NCI-H1694 treated with DMSO at 0.1 percent for 48 hours (cell line): ENCODE measurements at places on chromosomes 5 and 9.

DNA sequence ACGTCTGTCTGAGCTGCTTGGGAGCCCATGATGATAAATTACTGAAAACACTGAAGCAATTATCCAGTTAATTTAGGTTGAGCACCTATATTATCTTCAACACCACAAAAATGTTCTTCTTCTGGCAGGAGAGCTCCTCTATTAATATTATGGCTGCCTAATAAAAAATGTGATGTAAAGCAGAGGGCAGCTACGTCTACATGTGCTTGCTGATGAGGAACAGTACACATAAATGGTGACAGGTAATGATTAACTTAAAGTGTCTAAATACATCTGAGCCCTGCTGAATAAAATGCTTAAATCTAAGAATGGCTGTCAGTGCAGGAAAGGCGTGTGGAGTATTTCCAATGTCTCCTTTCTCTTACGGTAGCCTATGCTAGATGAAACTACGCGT lies 131.3 kb upstream of the NR3C1 start:
- no peak for DNase-seq

DNA sequence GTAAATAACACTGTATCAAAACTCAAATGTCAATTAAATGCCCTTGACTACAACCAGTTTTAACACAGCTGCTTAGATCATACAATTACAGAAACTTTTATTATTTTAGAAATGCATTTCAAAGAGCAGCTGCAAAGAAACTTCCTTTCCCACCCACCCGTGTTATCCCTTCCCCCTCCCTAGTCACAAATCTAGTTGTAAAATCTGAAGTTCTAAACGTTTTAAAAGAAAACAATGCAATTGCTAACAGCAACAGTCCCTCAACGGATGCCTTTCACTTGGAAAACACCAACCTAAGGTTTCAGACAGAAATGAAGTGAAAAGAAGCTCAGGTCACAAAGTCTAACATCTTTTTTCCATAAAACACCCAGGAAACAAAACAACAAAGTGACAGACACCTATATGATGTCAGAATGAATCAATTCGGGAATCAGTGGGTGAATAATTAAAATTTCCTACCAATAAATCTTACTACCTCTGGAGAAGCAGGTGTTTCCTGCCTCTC lies 100.3 kb downstream of the FBXW11 start:
- no peak for DNase-seq

- DNase-seq, result no peak
Measured at GRCh38 chr9:2053883-2054845, 39.0 kb downstream of the SMARCA2 start.

GRCh38 chr9:5499889-5500398 lies 10.4 kb upstream of the PDCD1LG2 start:
- no peak for DNase-seq

DNA sequence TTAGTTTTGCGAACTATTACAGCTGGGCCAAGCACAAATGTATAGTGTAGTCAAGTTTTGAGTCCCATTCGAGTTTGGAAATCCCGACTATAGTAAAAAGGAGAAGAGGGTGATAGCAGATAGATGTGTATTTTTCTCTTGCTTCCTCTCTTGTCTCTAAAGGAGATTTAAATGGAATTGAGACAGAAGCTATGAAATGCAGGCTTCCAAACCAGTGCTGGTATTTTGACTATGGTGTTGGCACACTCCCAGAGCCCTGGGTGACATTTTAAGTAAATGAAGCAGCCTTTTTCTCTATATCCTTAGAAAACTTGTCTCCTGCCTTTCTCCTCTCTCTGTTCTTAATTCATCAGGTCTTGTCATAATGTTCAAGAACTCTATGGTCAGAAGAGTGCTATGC lies 17.7 kb upstream of the AUH start:
- DNase-seq, result no peak

- DNase-seq, result peak; percentile 82
Measured at GRCh38 chr9:14437354-14438231, 123.7 kb upstream of the NFIB start.

DNA sequence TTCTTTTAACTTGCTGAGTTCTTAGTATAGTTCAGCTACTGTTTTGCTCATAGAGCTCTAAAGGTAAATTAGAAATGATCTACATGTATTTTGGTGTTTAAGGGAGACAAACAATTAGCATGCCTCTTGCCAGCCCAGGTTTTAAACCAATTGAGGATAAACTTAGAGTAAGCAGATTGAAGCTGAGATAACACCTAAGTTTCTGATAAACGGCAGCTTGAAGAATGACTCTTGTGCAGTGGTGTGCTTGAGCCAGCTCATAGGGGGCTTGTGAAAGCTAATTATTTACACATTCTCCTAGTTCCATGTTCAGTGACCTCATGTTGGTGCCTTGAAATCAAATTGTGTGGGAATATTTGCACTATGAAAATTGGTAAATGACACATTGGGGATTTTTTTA lies 193.0 kb downstream of the PRR16 start:
- no peak for DNase-seq

DNA sequence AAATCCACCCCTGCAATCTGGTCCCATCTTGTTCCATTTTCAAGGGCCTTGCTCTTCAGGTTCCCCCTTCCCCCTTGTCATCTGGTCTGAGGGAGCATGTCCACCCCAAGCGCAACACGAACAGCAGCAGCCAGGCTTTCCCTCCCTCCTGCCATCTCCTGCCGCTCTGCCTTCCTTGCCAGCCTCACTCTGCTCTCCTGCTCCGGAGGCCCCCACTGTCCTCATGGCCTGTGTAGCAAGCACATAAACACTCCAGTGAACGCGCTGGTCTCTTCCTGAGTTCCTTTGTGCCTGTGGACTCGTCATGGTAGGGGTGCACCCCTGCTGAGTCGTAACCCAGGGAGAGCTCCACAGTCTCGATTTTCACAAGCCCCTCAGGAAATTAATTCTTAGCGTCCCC lies 29.9 kb downstream of the TENT4A start:
- no peak for DNase-seq

- no peak for DNase-seq
Measured at GRCh38 chr5:127416906-127417305, 100.5 kb upstream of the PRRC1 start.

DNA sequence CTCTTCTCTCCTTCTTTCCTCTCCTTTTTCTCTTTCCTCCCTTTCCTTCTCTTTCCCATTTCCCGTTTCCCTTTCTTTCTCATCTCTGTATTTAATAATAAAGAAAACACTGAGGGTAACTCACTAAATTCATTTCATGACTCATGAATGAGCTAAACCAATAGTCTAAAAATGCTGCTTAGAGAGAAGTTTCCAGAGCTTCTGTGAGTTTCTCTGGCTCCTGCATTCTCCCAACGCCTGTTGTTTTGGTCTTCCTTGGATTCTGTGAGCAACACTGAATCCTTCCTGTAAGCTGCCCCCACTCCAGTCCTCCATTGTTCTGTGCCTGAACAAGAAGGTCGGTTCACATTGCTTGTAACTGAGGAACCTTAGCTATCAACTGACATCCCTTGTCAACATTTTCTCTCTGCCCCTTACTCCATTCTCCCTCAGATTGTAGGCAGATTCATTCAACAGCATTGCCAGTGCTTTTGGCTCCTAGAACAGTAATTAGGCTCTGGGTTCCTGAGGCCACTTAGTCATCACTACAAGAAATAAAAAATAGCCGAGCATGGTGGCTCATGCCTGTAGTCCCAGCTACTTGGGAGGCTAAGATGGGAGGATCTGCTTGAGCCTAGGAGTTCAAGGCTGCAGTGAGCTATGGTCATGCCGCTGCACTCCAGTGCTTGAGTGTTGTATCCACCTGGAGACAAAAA lies 237.7 kb upstream of the KLF4 start:
- no peak for DNase-seq

DNA sequence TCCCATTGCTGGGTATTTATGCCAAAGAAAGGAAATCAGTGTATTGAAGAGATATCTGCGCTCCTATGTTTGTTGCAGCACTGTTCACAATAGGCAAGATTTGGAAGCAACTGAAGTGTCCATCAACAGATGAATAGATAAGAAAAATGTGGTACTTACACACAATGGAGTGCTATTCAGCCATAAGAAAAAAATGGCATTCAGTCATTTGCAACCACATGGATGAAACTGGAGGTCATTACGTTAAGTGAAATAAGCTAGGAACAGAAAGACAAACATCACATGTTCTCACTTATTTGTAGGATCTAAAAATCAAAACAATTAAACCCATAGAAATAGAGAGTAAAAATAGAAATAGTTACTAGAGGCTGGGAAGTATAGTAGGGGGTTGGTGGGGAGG lies 1133.1 kb upstream of the ACO1 start:
- DNase-seq, result no peak

- DNase-seq, result peak; percentile 4
Measured at GRCh38 chr9:132896906-132897305, 18.2 kb downstream of the SPACA9 start.

DNA sequence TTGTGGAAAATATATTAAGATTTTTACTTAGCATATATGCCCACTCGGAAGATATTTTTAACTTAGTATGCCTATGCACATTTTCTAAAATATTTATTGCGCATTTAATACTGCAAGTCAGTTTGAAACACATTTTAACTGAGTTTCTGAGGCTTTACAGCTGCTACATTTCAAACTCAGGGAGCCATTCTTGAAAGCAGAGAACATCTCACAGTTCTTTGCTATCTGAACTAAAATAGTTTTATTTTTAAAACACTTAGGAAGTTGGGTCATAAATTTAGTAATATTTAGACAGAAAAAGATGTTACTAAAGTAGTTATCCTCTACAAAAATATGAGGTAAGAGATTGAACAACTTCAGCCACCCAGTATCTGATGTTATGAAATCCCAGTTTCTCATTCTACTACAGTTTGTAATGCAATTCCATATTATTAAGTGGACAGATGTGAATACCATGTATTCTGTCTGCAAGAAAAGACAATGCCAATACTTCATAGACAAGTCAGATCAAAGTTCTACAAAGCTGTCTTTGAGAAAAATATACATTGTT lies 409.9 kb upstream of the EDIL3 start:
- no peak for DNase-seq

GRCh38 chr5:13403351-13403750 lies 541.1 kb downstream of the DNAH5 start:
- DNase-seq, result no peak

- no peak for DNase-seq
Measured at GRCh38 chr5:105922574-105922973, 1748.2 kb downstream of the EFNA5 start.

GRCh38 chr9:8655071-8655470 lies 855.5 kb upstream of the DMAC1 start:
- DNase-seq, result no peak

DNA sequence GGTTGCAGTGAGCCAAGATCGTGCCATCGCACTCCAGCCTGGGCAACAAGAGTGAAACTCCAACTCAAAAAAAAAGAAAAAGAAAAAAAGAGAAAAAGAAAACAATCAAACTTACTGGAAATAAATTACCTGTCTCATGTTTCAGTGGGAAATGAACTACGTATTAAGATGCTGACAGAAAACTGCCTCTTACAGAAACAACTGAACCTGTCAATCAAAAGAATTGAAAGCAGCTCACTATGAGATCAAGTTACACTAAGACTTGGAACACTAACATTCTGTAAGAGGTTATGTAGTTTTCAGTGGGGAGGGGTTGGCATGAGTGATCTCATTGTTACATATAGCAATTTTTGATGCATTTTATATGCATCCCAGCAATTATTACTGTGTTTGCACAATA lies 64.4 kb upstream of the SPATA31E1 start:
- no peak for DNase-seq

DNA sequence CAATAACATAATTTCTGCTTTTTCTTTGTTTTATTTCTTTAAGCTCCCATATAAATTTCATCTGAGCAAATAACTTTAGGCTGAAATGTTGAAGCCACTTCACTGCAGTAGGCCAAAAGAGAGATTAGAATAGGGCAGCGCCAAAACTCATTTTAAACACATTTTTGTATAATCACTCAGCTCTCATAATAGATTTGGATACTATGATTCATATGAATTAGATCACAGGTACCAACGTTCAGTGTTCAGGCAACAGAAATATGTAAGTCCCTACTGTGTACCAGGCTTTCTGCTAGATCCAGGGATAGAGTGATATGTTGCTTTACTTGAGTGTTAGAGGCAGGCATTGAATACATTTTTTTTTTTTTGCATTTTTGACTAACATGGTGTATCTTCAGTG lies 370.5 kb downstream of the PTPRD start:
- DNase-seq, result no peak

DNA sequence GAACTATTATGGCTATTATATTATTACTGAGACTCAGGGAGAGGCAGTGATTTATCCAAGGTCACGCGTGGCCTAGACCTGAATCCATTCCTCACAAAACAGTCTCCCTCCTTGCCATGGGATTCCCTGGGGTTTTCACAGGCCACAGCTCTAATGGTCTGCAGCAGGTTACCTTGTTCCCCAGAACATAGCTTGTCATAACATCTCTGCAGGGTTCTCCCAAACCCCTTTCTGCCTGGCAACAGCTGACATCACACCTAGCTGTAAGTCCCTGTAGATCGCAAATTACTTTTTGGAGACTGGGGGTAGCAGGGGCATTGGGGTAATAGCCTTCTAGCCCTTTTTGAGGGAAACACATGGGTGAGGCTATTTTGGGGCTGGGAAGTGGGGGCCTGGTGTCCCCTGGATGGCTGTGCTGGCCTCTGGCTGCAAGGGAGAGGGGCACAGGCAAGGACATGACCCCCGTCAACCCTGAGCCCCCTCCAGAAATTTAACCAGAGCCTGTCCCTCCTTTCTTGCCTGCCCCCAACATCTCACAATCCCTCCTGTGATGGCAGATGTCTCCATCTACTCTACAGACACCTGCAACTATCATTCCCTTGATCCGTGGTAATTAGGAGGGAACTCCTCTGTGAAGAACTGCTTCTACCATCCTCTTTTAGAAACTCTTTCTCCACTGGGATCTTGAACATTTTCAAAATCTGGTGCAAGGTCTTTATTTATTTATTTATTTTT lies 1.3 kb downstream of the CD74 start:
- no peak for DNase-seq

GRCh38 chr5:72844218-72844603 lies 27.8 kb downstream of the TNPO1 start:
- DNase-seq, result no peak

- no peak for DNase-seq
Measured at GRCh38 chr5:14745753-14746152, 81.2 kb downstream of the OTULIN start.

GRCh38 chr5:94240993-94241651 lies 377.3 kb downstream of the KIAA0825 start:
- no peak for DNase-seq

- no peak for DNase-seq
Measured at GRCh38 chr5:143521141-143521540, 117.7 kb upstream of the NR3C1 start.

- no peak for DNase-seq
Measured at GRCh38 chr5:150507474-150508276, at the start of gene NDST1. TSS of gene NDST1 (plus strand) at chr5:150508131. CDS start at chr5:150521255, 13,124 bp downstream.

- no peak for DNase-seq
Measured at GRCh38 chr5:72379936-72380335, 59.8 kb downstream of the PTCD2 start.

- no peak for DNase-seq
Measured at GRCh38 chr5:127599320-127599719, 49.6 kb upstream of the CTXN3 start.

GRCh38 chr5:120613729-120614128 lies 149.6 kb downstream of the PRR16 start:
- no peak for DNase-seq
